Endodermal cell (in vitro differentiated cells): ENCODE measurements at places on chromosomes 6 and 20. TPM values are rescaled to one million over a fixed set of nuclear protein-coding genes. Genes with fewer than 3 reads are reported as not detected.

- DNase-seq = no peak
- no peaks in the 10 kb centered on the region for H3K27me3 ChIP-seq
- H3K4me1 ChIP-seq = no peaks in the 10 kb centered on the region
- H3K27ac ChIP-seq = no peak overlapping the region
- no peak overlapping the region for H3K4me3 ChIP-seq
These were observed 15.5 kb upstream of the RBM38 start for GRCh38 chr20:57375652-57376230.

GRCh38 chr20:63314566-63315239 lies 21.7 kb downstream of the COL20A1 start:
- no peaks in the 10 kb centered on the region for H3K27me3 ChIP-seq
- no peak overlapping the region for H3K4me3 ChIP-seq
- no peaks in the 10 kb centered on the region for H3K36me3 ChIP-seq
- no peak for DNase-seq
- no peaks in the 10 kb centered on the region for H3K4me1 ChIP-seq

DNA sequence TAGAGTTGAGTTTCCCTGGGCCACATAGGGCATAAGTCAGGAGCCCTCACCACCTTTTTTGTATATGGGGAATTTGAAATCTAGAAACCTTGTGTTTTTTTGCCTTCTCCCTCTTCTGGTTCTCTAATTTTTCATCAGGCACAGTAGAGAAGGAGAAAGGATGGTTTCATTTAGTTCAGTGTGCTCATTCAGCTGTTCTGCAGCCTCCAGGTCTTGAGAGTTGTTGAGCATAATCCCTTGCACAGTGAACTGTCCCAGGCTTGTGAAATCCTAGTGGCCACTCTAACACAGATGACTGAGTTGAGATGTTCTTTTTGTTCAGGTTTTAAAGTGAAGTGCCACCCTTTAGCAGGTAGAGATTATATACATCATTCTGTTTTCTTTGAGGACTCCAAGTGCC lies 183.5 kb downstream of the CDKAL1 start:
- no peak overlapping the region for H3K4me3 ChIP-seq
- H3K27me3 ChIP-seq = no peaks in the 10 kb centered on the region
- DNase-seq = no peak
- no peaks in the 10 kb centered on the region for H3K36me3 ChIP-seq
- no peaks in the 10 kb centered on the region for H3K4me1 ChIP-seq

GRCh38 chr20:44361021-44361420 lies 5.5 kb downstream of the HNF4A start:
- no peak for DNase-seq
- no peak overlapping the region for H3K27ac ChIP-seq
- H3K27me3 ChIP-seq = no peaks in the 10 kb centered on the region
- H3K4me1 ChIP-seq = peaks cover 7% of the 10 kb centered on the region
- no peaks in the 10 kb centered on the region for H3K36me3 ChIP-seq

DNA sequence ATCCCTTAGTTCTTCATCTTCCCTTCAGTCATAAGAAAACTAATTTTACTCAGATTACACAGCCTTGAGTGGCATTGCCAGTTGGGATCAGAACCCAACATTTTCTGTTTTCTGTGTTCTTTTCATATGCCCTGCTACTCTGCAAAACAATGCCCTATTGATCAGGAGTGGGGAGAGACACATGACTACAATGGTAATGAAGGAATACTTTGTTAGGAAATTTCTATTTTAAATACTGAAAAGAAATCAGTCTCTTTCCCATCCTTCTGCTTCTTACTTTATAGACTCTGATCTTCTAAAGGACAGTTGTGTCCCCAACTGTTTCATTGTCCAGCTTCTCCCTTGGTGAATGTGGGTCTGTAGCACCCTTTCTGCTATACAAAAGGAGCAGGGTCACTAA lies 5.5 kb upstream of the PKIB start:
- peaks cover 12% of the 10 kb centered on the region for H3K27me3 ChIP-seq
- H3K36me3 ChIP-seq = no peaks in the 10 kb centered on the region
- H3K4me1 ChIP-seq = no peaks in the 10 kb centered on the region
- no peak for DNase-seq
- H3K27ac ChIP-seq = no peak overlapping the region
- H3K4me3 ChIP-seq = no peak overlapping the region

MATN4 gene
- 0.35 to 0.59 TPM (median 0.46 TPM) in 3 replicates for total RNA-seq

BANF2 gene
- total RNA-seq = not detected in 3 replicates
